ENCODE measurements at places on chromosomes 5 and 9.

DNA sequence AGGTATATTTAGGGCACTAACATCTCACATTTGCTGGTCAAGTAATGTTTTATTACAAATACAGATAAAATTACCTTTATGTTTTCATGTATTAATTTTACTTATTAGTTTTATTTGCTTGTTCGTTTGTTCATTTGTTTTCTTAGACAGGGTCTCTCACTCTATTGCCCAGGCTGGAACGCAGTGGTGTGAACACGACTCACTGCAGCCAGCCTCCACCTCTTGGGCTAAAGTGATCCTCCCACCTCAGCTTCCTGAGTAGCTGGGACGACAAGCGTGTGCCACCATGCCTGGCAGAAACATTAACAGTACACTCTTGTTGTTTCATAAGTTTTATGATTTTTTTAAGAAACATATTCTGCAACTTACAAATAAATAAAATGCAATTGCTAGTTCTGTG is 123.2 kb downstream of the ZNF608 start:
- DNase-seq, result no peak

- no peak for DNase-seq
These were observed 69.3 kb downstream of the DAPK1 start for GRCh38 chr9:87567001-87567400.

GRCh38 chr5:39430461-39430860 is 5.7 kb upstream of the DAB2 start:
- DNase-seq, result no peak

GRCh38 chr5:115551415-115551814 is 6.8 kb upstream of the FEM1C start:
- peak; percentile 64 for DNase-seq

DNA sequence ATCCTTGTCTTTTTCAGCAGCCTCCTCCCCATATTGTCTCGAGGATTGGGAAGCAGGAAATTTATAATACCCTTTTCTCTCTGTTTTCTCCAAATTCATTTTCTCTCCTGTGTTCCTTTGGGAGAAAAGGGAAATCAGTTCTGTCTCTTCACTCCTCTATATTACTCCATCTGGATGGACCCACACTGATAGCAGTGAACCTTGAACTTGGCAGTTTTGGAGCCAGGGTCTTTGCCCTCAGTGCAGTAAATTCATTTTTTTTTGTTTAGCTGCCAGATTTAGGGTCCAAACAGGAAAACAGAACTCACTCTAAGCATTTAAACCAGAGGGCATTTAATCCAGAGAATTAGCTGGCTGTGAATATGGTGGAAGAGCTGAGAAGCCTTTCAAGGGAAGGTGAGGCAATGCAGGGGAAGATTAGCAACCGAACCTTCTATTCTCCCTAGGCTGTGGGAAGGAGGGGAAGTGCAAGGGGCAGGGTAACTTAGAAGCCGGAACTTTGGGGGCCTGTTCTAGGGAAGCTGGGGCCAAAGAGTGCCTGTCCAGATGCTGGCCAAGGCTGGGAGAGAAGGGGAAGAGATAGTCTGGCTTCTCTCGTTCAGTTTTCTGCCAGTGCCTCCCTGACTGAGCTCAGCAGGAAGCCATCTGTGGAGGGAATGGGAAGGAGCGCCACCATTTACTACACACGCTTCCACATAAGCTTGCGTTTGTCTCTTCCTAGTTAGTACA is 16.3 kb upstream of the NPR2 start:
- DNase-seq, result no peak

- DNase-seq, result peak; percentile 20
These were observed 147.5 kb upstream of the FGF10 start for GRCh38 chr5:44536650-44537260.

GRCh38 chr9:75169623-75170022 is 81.3 kb downstream of the OSTF1 start:
- DNase-seq, result peak; percentile 89

DNA sequence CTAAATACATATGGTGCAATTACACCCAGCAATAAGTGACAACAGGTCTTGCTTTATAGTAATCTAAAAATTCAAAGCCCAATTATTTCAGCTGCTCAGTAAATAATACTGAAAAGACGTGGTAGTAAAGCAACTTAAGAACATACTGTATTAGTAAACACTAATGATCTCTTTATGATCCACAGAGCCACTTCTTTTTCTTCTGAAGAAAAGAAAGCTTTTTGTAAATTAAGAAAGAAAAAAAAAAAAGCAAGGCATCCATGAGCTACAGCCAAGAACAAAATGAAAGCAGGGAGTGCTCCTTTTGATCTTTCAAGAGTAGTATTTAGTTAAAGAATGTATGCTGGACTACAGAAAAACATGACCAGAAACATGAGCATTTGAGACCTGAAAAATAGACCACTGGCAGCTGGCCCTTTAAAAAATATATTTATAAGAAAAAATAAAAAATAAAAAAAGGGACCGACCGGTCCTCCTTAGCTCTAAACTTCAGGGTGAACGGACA is 348.7 kb downstream of the GLIS3 start:
- no peak for DNase-seq

DNA sequence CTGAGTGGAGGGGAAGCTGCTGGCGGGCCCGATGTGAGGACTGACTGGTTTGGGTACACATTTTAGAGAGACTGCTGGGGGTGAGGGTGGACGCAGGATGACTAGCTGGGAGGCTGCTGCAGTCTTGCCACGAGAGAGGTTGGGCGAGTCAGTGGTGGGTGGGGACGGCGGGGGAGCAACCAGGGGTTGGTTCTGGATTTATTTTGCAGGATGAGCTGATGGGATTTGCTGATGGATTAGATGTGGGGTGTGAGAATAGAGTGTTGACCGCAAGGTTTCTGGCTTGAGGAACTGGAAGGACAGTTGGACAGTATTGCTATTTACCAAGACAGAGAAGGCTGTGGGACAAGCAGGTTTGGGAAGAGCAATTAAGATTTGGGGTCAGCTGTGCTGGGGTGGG is 5.8 kb upstream of the NDST1 start:
- peak; percentile 51 for DNase-seq

- DNase-seq, result no peak
These were observed 5.1 kb upstream of the WWC1 start for GRCh38 chr5:168286386-168286785.

- no peak for DNase-seq
These were observed 195.6 kb upstream of the ELL2 start for GRCh38 chr5:96157077-96157780.

DNA sequence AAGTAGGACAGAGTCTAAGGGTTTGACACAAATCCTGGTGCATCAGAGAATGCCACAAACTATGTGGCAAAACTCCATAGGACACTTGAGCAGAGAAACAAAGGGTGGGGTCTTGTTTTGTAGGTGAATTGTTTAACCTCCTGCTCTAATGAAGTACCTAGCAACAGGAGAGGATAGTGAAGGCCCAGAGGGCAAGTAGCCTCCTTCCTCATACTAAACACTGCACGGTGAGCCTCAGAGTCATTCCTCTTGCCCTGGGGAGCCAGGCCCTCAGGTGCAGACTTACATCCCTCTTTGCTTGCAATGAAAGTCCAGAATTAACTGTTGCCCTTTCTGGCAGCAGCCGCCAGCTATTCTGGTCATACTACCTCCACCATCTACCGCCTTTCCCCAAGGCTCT is 166.1 kb downstream of the DROSHA start:
- DNase-seq, result no peak

DNA sequence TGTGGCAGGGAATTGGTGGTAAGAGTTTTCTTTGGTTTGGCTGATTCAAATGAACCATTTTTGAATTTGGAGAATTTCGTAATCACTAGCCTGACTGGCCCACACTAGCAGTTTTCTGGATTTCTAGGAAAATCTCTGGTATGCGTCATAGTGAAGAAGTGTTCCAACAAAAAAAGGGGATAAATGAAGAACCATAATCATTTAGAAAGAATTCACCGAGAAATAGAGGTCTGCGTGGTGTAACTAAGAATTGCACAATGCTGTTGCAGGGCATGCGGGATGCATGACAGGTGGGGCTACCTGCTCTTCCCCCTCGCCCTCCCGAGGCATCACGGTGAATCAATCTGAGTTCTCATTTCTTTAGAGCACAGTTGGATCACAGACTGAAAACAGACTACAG is 232.3 kb upstream of the PAPPA start:
- peak; percentile 42 for DNase-seq

- DNase-seq, result peak; percentile 12
These were observed 70.0 kb downstream of the SECISBP2 start for GRCh38 chr9:89388084-89388867.

GRCh38 chr5:176152191-176152929 is 85.9 kb upstream of the SIMC1 start:
- DNase-seq, result no peak

DNA sequence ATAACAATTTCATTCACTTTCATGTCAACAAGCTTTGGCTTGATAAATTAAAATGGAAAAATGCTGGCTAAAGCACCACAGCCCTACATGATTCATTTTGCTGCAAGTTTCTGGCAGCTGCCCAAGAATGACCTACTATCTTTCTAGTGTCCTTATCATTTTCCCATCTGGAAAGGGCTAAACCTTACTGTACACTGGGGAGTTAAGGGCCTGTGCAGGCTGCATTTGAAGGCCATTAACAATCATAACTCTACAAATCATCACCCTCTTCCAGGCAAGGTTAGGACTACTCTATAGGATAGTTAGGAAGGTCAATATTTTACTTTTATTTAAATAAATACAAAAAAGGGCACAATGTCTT is 579.7 kb upstream of the ZNF608 start:
- DNase-seq, result peak; percentile 85

GRCh38 chr5:91177085-91177484 is 206.0 kb downstream of the ARRDC3 start:
- DNase-seq, result no peak

GRCh38 chr9:122190597-122191381 is 31.1 kb downstream of the MORN5 start:
- DNase-seq, result peak; percentile 85

GRCh38 chr9:7785813-7786212 is 13.8 kb downstream of the DMAC1 start:
- DNase-seq, result no peak

GRCh38 chr9:84412654-84413053 is 72.1 kb upstream of the SLC28A3 start:
- DNase-seq, result no peak

- no peak for DNase-seq
These were observed 48.4 kb downstream of the STX17 start for GRCh38 chr9:99954819-99955218.

- DNase-seq, result no peak
These were observed 1886.9 kb downstream of the EFNA5 start for GRCh38 chr5:105783811-105784210.

- no peak for DNase-seq
These were observed 65.8 kb upstream of the NFIL3 start for GRCh38 chr9:91489361-91489899.

DNA sequence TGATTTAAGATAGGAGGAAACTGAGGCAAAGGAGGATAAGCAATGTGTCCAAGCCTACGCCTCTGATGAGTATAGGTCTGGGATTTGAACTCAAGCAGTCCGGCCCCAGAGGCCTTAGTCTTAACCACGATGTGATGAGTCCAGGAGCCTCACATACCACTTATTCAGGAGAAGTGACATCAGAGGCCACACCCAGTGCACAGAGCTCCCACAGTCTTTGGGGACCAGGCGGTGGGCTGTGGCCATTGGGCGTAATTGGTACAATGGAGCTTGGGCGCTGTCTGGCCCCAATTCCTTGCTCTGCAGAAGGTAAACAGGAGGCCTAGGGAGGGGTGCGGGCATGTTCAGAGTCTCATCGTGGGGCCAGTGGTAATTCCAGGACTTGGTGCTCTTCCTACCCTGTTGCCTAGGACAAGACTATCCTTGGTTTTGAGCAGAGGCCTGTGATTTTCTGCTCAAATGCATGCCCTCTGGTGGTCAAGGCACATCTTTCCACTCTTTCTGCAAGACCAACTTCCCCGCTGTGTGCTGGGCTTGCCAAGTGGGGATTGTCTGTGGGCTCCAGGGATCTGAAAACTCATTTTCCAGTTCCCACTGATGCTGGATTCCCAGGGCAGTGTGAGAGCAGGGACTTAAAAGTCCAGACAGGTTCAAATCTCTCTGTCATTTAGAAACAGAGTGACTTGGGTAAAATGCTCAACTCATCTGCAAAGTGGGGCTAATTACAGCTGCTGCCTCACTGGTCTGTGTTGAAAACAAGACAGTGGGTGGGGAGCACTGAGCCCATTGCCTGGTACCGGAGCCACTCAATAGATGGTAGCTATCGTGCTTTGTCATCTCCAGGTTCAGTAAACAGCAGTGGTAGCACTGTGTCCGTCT is 15.8 kb downstream of the NDST1 start:
- peak; percentile 86 for DNase-seq

DNA sequence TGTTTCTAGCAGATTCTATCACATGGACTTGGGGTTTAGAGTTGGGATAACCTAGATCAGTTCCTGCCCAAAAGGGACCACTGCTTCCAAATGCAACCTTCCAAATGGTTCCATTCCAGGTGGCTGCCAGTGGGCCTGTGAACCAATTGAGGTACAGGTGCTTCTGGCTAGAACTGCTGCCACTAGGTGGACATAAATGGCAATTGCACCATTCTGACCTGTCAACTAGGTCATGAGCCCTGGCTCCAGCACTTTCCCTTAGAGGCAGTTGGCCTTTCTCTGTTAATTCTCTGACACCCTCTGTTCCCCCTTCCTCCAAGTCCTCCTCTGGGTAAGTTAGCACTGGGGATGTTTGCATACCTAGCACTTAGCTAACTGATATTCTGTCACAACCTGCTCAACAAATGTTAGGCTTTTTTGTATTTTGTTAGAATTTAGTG is 16.6 kb upstream of the HEMGN start:
- peak; percentile 58 for DNase-seq

- DNase-seq, result no peak
These were observed 1.6 kb downstream of the CMBL start for GRCh38 chr5:10306114-10306513.

GRCh38 chr5:154487541-154487940 is 9.5 kb upstream of the HAND1 start:
- DNase-seq, result no peak

DNA sequence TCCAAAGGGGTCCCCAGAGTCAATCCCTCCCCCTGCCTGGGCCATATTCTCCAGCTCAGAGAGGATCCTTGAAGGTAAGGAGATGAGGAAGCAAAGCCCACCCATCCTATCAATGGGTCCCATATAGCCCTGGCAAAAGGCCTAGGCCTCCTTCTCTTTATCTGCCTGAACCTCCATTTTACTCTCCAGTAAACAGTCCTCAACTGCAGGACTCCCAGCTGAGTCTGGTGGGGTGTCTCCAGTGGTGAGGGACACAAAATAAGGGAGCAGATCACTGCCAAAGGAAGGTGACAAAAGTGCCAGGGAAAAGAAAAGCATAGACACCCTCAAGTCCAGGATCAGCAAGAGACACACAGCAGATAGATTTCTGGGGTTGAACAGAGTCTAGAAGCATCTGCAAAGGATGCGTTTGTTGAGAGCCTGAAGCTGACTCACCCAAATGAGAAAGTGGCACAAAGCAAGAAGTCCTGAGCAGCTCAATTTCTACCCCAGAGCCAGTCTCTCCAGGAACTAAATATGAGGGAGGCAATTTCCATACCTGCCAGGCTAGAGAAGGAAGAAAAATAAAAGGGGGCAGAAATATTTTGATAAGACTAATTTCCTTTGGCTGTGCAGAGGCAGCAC is 2.7 kb upstream of the EBF1 start:
- no peak for DNase-seq

Data from ELR (cell line).